ENCODE measurements at places on chromosomes 12 and 14. TPM values are rescaled to one million over a fixed set of nuclear protein-coding genes. Genes with fewer than 3 reads are reported as not detected.

SMCO2 gene
- total RNA-seq, result 0.12 TPM

KRT6B gene
- total RNA-seq, result not detected

PTPRO gene
- total RNA-seq, result 0.55 TPM

SCNN1A gene
- total RNA-seq, result under 0.01 TPM

ACOT2 gene
- 30.1 TPM for total RNA-seq

IAPP gene
- not detected for total RNA-seq

LRCOL1 gene
- total RNA-seq, result 0.33 TPM

LAG3 gene
- total RNA-seq, result under 0.01 TPM

TSPAN19 gene
- total RNA-seq, result 0.25 TPM

EML5 gene
- 0.50 TPM for total RNA-seq

GCH1 gene
- 2.5 TPM for total RNA-seq

RHEBL1 gene
- 0.62 TPM for total RNA-seq

FGF23 gene
- not detected for total RNA-seq

RIPK3 gene
- total RNA-seq, result 0.50 TPM

CDC42BPB gene
- 96.5 TPM for total RNA-seq

ISCU gene
- total RNA-seq, result 154 TPM

PLEK2 gene
- 8.7 TPM for total RNA-seq

MYH6 gene
- total RNA-seq, result not detected
